ENCODE measurements at places on chromosomes 12 and 14.
A peak's percentile ranks its signal among the peaks of the same experiment; 100 is the strongest.

DNA sequence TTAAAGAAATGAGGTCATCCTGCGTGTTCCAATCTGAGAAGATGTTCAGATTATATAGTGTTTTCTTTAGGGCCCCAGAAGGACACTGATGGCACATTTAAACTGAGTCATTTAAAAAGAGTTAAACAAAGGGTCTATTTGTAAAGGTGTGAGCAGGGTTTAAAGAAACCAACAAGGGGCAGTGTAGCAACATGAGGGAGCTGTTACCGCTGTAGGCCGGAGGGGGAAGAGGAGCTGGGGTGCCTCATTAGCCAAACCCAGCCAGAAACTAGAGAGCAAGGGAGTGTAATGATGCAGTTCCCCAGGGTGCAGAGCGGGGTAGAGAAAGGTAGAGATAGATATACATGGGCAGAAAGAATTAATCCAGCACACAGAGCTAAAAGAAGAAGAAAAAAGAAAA, 160.4 kb downstream of the TBX5 start:
- H3K36me3 ChIP-seq, result no peaks in the 10 kb centered on the region
- no peak for DNase-seq
- H3K4me1 ChIP-seq, result no peaks in the 10 kb centered on the region
- no peaks in the 10 kb centered on the region for H3K27me3 ChIP-seq
- H3K4me3 ChIP-seq, result no peak overlapping the region

DNA sequence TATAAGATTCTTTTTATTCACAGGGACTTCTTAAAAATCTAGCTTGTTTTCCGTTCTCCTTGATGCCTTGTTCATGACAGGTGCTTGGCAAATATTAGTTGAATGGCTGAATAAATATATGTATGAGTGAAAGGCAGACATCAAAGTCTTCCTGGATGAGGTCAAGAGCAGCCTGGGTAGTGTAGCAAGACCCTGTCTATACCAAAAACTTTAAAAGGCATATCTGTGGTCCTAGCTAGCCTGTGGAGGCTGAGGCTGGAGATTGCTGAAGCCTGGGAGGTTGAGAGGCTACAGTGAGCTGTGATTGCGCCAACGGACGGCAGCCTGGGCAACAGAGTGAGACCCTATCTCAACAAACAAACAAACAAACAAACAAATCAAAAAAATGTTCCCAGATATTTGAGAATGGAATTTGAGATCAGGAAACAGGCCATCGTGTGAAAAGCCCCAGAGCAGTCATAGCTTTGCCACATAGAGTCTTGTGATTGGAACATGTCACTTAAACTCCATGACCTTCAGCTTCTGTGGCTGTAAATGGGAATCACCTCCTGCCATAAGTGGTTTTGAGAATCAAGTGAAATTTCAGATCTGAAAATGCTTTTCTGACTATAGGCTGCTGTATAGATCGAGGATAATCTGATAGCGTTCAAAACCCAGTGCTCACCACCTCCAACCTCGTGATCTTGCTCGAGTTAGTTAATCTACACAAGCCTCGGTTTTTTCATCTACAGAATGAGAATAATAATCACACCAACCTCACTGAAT, 64.3 kb downstream of the ZFP36L1 start:
- no peak overlapping the region for H3K27ac ChIP-seq
- H3K4me3 ChIP-seq, result no peak overlapping the region
- H3K36me3 ChIP-seq, result no peaks in the 10 kb centered on the region

- peak overlapping the region; percentile 71 for H3K4me3 ChIP-seq
- peaks cover 32% of the 10 kb centered on the region for H3K27me3 ChIP-seq
- no peaks in the 10 kb centered on the region for H3K4me1 ChIP-seq
- DNase-seq, result no peak
- no peaks in the 10 kb centered on the region for H3K36me3 ChIP-seq
Observed at GRCh38 chr12:94872971-94873733, 130.3 kb downstream of the NDUFA12 start.

- H3K27ac ChIP-seq, result peak overlapping the region; percentile 87
- H3K36me3 ChIP-seq, result peaks cover 8% of the 10 kb centered on the region
- no peaks in the 10 kb centered on the region for H3K27me3 ChIP-seq
Observed at GRCh38 chr12:51008329-51009055, 17.7 kb downstream of the SLC11A2 start.

DNA sequence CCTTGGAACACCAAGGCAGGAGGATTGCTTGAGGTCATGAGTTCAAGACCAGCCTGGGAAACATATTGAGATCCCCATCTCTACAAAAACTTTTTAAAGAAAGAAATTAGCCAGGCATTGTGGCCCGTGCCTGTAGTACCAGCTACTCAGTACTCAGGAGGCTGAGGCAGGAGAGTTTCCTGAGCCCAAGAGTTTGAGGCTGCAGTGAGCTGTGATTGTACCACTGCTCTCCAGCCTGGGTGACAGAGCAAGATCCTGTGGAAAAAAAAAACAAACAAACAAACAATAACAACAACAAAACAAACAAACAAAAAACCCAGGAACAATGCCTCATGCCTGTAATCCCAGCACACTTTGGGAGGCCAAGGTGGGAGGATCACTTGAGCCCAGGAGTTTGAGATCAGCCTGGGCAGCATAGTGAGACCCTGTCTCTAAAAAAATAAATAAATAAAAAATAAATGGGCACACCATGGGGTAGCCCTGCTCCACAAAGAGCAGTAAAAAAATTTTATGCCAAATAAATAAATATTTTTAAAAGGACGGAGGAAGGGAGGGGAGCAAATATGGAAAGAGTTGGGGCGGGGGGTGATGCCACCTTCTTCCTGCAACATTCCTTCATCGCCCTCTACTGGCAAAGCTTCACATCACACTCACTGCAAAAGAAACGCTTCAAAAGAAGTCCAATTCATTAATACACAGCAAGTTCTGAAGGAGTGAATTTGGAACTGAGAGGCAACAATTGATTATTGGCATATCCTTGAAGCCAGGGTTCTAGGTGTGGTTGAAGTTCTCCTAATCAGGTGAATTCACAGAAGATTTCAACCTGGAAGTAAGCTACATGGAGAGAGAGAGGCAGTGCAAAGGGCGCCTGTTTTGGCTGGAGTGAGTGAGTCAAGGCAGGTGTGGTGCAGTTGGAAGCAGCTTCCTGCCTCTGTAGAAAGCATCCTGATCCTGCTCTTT, 8.8 kb upstream of the GNPTAB start:
- no peaks in the 10 kb centered on the region for H3K36me3 ChIP-seq
- DNase-seq, result peak; percentile 90
- no peak overlapping the region for H3K27ac ChIP-seq
- no peak overlapping the region for H3K4me3 ChIP-seq
- no peaks in the 10 kb centered on the region for H3K27me3 ChIP-seq
- no peaks in the 10 kb centered on the region for H3K4me1 ChIP-seq

GRCh38 chr12:57454566-57455373, at the start of gene INHBE:
INHBE (plus strand) TSS chr12:57455307; CDS start chr12:57455537, 230 bp downstream.
- H3K4me3 ChIP-seq, result no peak within 1 kb of the TSS
- H3K27me3 ChIP-seq, result peaks cover 6% of the 10 kb centered on the region
- H3K4me1 ChIP-seq, result peaks cover 8% of the 10 kb centered on the region

DNA sequence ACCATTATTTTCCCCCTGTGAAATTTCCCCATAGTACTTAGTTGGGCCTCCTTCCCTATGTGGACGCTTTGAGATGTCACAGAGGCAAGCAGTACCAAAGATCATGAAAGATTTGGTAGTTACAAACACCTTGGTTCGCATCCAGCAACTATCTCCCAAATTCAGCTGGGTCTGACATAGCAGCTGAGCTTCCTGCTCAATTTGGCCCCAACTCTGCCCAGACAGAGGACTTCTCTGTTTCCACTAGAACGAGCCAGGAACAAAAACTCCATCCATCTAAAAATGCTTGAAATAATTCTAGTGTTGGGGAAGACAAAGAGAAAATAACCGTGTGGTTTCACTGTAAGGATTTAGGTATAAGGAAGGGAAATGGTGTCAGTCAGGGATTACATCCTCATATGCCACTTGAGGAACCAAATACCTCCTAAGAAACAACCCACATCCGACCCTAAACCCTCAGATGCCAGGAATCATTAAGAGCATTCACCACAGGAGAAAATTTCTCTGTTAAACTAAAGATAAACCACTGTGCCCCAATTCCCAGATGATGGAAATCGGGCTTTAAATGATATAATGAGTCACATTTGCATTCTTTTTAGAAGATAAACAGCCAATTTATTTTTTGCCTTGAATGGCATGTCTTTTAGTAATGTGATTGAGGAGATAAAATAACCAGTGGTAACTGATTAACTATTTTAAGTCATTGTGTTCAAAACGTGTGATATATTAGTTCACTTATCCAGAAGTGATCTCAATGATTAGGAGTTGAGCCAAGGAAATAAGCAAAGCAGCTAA, 103.7 kb upstream of the IFNG-AS1 start:
- H3K4me3 ChIP-seq, result no peak overlapping the region
- H3K36me3 ChIP-seq, result no peaks in the 10 kb centered on the region
- H3K27me3 ChIP-seq, result no peaks in the 10 kb centered on the region
- H3K4me1 ChIP-seq, result peaks cover 6% of the 10 kb centered on the region
- H3K27ac ChIP-seq, result peak overlapping the region; percentile 14

GRCh38 chr12:53722450-53723041, 4.7 kb downstream of the CALCOCO1 start:
- no peak overlapping the region for H3K27ac ChIP-seq
- H3K27me3 ChIP-seq, result no peaks in the 10 kb centered on the region
- H3K36me3 ChIP-seq, result peaks cover 78% of the 10 kb centered on the region
- H3K4me1 ChIP-seq, result peaks cover 20% of the 10 kb centered on the region
- no peak for DNase-seq

- no peak for DNase-seq
- peaks cover 34% of the 10 kb centered on the region for H3K4me1 ChIP-seq
- no peaks in the 10 kb centered on the region for H3K27me3 ChIP-seq
- H3K36me3 ChIP-seq, result peaks cover 7% of the 10 kb centered on the region
- H3K4me3 ChIP-seq, result no peak overlapping the region
- H3K27ac ChIP-seq, result no peak overlapping the region
Observed at GRCh38 chr12:57106021-57106708, 5.0 kb downstream of the STAT6 start.

DNA sequence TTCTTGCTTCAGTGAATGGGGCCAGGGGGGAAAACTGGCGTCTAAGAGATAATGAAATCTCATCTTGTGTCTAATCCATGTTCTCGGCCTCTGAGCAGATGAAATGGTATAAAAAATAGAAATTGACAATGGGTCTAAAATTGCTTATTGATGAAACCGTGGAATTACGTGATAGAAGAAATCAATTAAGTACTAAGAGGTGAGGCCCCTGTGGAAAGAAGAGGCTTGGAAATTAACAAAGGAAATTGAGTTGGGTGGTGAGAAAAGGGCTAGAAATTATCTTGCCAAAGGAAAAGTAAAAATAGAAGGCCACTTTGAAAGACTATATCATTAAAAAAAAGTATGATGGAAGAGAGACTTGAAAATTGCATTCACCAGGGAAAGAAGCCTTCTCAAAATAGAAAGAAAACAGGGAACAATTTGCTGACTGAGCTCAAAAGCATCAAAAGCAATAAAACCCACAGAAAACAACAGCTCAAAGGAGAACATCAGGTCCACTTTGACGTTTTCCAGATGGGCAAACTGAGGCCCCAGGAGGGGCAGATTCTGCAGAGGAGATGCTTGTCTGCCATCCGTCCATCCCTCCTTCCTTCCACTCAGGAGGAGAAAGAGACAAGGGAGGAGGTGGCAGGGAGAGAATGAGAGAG, 226.1 kb upstream of the RTL1 start:
- no peak overlapping the region for H3K27ac ChIP-seq
- DNase-seq, result no peak
- no peak overlapping the region for H3K4me3 ChIP-seq

All from tibial nerve (tissue), 4 donors.